ENCODE measurements at places on chromosomes 1 and 21.

DNA sequence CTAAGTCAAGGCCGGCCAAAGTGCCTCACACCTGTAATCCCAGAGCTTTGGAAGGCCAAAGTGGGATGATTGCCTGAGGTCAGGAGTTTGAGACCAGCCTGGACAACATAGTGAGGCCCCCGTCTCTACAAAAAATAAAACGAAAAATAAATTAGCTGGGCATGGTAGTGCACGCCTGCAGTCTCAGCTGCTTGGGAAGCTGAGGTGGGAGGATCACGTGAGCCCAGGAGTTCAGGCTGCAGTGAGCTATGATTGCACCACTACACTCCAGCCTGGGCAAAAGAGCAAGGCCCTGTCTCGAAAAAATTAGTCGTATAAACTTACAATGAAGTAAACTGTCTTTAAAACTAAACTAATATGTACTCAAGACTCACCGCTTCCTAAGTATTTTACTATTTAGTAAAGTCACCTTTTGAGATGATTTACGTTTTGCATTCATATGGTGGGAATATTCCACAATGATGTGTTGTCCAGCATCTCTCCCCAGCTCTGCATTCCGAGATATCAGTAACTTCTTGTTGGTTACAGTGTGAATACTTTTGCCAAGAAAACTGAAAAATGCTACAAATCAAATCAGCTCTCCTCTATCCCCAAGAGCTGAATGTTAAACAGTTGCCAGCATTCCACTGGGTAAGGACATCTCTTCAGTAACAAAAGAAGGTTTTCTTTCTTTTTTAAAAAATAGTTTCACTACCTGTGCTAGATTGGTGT lies 84.9 kb upstream of the C21orf91 start:
- DNase-seq, result no peak

GRCh38 chr1:23838401-23838866 lies 13.2 kb upstream of the HMGCL start:
- peak; percentile 37 for DNase-seq

- peak; percentile 46 for DNase-seq
Measured at GRCh38 chr1:27605796-27606707, 2.1 kb upstream of the AHDC1 start.

DNA sequence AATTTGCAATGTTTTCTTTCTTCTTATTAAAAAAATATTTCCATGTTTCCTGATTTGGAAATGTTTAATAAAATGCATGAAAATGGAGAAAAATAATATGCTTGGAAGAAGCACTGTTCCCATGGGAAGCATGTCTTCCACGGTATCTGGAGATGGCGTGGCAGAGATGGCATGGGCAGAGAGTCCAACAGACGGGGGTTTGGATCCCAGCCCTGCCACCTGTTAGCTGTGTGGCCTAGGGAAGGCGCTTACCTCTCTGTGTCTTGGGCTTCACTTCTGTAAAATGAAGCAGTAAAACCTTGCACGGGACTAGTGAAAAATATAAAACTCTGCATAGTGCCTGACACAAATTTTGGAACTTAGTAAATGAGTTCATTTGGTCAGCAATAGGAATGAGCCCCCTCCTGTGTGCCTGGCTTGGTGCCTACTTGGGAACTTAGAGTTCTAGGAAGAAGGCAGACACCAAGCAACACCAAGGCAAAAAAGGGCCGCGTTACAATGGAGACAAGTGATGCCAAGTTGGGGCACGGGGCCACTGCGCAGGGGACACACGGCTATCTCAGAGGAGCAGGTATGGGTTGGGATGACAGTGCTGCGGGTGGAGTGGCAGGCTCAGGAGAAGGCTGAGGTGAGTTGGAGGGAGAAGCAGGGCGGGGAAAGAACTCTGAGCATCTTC lies 124.2 kb downstream of the KCNN3 start:
- DNase-seq, result no peak

DNA sequence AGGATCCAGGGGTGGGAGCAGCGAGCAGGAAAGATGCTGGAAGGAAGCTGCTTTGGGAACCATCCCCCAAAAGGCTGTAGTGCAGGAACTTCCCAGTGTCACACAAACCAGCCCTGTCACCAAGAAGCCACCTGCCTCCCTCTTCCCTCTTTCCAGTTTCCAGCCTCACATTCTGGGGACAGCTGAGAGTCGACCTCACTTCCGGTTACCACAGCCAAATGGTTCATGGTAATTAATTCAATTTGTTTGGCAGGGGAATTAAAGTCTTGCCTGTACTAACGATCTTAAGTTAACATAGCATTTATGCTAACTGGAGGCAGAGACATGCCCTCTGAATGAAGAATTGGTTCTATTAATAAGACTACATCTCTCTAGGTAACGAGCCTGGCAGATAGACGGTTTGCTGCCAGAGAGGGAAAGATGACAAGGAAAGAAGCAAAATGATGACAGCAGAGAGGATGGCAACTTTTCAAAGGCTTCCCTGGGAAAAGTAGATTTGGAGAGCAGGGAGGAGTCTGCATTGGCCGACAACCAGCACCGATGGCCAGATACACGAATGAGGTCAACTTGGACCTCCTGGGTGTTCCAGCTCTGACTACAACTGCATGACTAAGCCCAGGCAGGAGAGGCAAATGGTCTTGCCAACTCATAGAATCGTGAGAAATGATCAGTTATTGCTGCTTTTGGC lies 64.1 kb downstream of the TMCO4 start:
- DNase-seq, result peak; percentile 10
